ENCODE measurements at places on chromosomes 6 and 20.

DNA sequence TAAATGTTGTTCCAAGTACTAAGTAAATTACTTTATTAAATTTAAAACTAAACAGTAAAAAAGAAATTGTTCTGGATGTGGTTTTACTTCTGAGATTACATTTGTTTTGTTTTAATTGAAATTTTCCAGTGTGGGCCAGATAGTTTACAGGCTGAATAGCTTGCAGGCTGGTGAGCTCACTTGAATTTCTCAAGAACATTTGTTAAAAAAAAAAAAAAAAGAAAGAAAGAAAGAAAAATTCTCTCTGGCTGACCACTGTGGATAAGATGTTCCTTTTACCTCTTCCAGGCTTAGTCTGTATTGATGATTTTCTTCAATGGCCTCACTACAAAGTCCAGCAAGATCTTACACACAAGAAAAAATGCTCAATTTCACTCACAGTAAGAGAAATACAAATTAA lies 85.4 kb downstream of the PLCG1 start:
- peak; percentile 54 for DNase-seq

- DNase-seq, result peak; percentile 78
These were observed 30.6 kb upstream of the ZNF184 start for GRCh38 chr6:27503436-27504030.

GRCh38 chr6:22072949-22073348 lies 223.9 kb downstream of the PRL start:
- no peak for DNase-seq

DNA sequence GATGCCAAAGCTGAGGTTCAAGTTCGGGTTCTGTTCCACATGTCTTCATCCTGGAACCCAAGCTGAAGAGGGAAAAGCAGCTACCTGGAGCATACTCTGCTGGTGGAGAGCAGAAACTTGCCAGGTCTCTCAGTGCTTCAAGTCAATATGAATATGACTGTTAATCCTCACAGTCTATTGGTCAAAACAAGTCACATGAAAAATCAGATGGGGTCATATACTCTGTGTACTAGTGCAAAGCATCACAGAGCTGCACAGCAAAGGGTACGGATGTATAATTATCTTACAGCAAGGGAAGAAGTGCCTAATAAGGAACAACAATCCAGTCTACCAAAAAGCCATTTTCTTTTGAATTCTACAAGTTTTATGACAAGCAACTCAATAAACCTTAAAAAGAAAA lies 11.6 kb downstream of the NCOA7 start:
- DNase-seq, result no peak

DNA sequence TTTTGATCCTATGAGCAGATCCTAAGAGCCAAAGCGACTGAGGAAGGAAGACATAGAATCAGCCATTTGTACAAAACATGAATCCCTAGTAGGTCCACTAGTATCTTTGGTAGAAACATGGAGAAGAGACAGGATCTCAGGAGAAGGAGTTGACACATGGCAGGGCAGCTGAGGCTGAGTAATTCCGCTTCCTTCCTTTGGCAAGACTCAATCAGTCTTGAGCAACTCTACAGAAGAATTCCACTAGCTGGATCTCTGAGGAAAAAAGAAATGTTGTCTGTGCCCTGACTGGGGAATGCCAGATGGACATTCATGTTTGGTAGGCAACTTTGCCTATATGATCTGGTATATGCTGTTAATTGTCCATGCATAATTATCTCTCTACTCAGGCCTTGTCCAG lies 35.3 kb downstream of the ESR1 start:
- DNase-seq, result no peak

DNA sequence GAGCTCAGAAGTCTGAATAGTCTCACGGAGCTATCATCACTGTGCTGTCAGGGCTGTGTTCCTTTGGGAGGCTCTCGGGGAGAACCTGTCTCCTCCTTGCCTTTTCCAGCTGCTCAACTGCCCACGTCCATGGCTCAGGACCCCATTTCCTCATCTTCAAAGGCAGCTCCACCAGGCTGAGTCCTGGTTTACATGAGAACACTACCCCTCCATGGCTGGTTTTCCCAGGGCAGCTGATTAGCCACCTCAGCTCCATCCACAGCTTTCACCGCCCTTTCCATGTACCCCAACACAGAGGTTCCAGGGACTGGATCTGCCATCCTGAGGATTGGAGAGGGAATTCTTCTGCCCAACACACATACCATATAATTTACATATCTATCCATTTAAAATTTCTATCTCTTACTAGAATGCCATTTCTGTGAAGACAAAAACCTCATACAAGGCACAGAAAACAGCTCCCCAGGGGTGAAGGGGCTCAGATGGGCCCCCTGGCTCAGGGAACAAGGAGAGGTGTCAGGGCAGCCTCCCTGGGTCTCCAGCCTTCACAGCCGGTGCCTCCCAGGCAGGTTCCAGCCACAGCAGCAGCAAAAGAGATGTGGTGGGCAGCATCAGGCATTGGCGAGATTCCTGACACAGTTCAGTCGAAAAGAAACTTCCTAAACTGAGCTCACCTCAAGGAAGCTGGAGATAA lies 2.2 kb upstream of the RAET1E start:
- DNase-seq, result no peak

GRCh38 chr6:16688436-16688835 lies 72.8 kb downstream of the ATXN1 start:
- DNase-seq, result no peak

GRCh38 chr6:33914645-33915044 lies 110.8 kb upstream of the MLN start:
- DNase-seq, result no peak

GRCh38 chr6:157075549-157076450 lies 247.5 kb downstream of the TMEM242 start:
- DNase-seq, result peak; percentile 68

DNA sequence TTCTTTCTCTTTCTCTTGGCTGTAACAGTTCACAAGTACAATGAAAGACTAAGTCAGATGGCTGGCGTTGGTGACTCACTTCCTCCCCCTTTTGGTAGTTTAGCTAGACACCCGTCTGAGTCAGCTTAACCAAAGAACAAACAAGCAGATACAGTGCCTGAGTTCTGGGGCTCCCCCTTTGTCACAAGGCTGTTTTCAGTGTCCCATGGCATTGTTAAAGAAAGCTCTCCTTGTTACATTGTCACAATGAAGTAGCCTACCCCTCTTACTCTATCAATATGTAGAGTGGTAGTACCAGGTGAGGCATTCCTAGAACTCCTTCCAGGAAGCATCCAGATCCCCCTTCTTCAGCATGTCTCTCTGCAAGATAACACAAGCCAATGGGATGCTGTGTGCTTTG lies 38.6 kb downstream of the KIAA0408 start:
- DNase-seq, result peak; percentile 97

- DNase-seq, result no peak
These were observed 2.8 kb downstream of the C20orf203 start for GRCh38 chr20:32670773-32671455.

DNA sequence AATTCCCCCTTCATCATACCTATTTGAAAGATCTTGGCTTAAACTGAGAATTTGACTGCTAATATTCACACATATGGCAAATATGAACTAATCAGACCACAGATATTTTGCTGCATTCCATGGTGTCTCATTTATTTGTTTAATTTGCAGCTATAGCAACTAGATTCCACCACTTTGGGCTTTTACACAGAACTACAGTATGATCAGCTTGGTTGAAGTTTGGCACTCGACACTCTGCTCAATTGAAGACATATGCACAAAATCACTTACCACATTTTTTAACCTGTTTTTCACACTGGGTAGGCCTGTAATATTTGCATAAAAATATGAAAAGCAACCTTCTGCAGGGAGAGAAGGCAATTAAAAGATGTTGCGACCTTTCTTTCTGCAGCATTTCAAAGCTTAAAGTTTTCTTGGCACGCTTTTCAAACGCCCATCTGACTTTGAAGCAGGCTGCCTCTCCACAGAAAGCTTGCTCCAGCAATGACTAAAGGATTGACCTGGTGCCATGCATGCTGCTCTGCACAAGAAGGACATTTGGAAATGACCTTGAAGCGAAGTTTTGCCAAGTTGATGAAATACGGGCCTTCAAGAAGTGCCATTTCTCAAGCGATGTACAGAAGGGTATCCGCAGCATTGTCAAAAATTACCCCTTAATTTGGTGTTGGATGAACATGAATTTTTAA lies 126.7 kb downstream of the AIG1 start:
- DNase-seq, result peak; percentile 74

GRCh38 chr6:12012558-12013306 lies 620 bp downstream of the HIVEP1 start:
- peak; percentile 95 for DNase-seq

- peak; percentile 33 for DNase-seq
These were observed 279.6 kb upstream of the JARID2 start for GRCh38 chr6:14966096-14966905.

GRCh38 chr6:130098317-130098716 lies 79.9 kb downstream of the L3MBTL3 start:
- no peak for DNase-seq

- peak; percentile 21 for DNase-seq
These were observed 189.0 kb upstream of the PRDM1 start for GRCh38 chr6:105897131-105897530.

DNA sequence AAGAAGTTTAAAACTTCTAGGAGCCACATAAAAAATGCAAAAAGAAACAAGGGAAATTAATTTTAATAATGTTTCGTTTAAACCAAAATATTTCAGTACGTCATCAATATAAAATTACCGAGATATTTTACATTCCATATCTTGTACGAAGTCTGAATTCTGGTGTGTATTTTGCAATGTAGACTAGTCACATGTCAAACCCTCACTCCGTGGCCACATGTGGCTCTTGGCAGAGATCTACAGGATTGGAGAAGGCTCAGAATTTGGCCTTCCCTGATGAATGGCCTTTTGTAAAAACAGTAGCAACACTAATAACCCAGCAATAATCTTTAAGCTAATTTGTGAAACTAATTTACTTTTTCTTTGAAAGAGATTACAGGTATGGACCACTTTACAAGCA lies 217.1 kb downstream of the PRL start:
- DNase-seq, result peak; percentile 78

DNA sequence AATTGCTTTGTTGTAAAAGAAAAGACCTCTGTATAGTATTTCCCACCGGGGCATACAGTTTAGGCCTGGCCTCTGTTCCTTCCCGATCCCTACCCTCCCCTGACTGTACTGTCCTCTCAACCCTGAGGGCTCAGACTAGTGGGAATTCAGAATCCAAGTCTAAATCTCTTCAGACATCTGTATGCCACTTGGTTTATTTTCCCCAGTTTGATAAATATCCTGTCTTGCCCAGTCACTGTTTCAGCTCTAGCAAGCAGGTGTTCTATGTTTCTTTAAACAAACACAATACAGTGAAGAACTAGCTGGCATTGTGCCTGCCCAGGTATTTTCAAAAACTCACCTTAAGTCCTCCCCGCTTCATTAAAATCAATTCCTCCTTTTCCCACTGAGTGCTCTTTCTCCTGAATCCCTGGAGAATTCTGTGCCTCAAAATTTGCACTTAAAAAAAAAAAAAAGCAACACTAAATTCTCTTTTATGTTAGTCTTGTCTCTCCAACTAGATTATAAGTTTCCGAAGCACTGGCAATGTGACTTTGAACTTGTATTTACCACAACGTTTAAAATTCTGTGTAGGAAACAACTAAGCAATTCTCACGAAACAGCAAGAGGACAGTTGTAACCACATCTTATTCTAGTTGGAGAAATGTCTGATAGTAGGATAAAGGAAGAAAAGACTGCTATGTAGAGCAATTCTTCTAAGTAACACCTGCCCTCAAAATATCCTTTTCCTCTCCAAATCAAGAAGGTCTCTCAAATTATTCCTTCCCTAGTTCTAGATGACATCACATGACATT lies 112.0 kb upstream of the CARMIL1 start:
- no peak for DNase-seq

GRCh38 chr20:13061381-13061780 lies 52.6 kb downstream of the SPTLC3 start:
- DNase-seq, result no peak

DNA sequence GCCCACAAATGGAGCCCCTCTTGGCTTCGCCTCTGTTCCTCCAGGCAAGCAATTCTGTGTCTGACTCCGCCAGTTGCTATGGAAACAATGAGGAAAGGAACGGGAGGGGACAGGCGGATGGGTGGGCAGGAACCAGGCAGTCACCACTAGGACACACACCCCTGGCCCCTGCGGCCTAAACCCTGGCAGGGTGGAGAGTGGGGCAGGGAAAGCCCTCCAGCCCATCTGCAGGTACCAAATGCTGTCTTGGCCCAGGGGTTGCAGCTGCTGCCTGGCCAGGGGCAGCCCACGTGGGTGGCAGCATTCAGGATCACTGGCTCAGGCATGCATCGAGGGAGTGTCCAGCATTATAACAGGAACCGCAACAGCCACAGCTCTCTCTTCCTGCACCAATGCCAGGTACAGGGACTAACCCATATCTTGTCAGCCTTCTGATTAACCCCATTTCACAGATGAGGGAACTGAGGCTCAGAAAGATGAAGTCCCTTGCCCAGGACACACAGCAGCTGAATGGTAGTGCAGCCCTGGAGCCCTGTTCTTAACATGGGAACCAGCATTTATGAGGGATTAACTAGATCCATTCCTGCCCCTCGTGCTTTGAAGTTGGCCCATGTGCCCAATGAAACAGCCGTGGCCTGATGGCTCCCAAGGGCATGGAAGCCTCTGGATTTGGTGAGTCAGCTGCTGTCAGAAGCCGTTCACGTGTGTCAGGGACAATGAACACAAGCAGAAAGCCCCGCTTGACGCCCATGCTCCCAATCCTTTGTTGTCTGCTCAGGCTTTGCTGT lies 66.3 kb downstream of the NOL4L start:
- no peak for DNase-seq

DNA sequence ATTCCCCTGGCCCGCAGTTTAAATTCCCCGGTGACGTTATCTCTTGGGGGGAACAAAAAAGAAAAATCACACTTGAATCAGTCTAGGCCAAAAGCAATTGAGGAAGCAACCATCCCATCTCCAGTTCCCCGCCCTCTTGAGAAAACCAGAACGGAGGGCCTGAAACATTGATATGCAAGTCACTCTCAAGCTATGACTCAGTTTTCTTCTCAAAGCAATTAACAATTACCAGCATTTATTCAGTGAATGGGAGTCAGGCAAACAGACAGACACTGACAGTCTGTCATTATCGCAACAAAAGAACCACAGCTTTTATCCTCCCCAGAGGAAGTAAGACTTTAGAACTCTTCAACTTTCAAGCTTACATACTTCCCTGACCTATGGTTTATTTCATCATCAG lies 100.9 kb downstream of the OPRM1 start:
- no peak for DNase-seq

GRCh38 chr20:54188132-54188849 lies 14.5 kb upstream of the CYP24A1 start:
- DNase-seq, result no peak

Measured in IMR-90 (cell line).